Kidney (tissue), 22 donors: ENCODE measurements at places on chromosomes 4 and X. TPM values are rescaled to one million over a fixed set of nuclear protein-coding genes. Genes with fewer than 3 reads are reported as not detected.

GRCh38 chrX:31747411-31747810, 675.6 kb upstream of the FTHL17 start:
- no peak for DNase-seq

DNA sequence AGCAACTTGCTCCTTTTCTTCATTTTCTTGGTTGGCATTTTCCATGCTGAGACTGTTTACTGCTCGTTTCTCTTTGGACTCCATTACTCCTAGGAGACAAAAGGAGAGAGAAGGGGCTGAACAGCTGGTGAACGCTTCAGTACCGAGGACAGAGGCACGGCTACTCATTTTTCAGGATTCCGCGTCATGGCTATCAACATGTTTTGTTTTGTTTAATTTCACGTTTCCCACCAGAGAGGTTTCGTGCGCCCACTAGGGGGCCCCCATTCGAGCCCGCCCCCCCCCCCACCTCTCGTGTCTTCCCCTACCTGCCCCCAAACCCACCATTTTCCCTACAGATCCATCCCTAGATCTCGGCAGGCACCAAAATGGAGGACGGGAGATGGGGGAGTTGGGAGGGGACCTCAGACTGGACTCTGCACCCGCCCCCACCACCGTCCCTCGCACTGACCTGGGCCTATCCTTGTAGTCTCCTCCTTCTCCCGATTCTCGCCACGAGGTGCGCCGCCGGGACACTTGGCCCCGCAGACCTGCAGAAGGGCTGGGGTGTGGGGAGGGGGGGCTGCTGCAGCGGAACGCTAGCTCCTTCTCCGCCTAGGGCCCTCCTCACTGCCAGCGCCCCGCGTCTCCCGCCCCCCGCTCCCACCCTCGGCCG, 653 bp downstream of the BEX1 start:
- peak; percentile 78 for DNase-seq

- DNase-seq: no peak
These were observed 509.8 kb downstream of the ARAP2 start for GRCh38 chr4:35734381-35735098.

Gene CLCN4
- 7.3 TPM for total RNA-seq

- no peak for DNase-seq
These were observed 696 bp upstream of the CA5B start for GRCh38 chrX:15737190-15737958.

DNA sequence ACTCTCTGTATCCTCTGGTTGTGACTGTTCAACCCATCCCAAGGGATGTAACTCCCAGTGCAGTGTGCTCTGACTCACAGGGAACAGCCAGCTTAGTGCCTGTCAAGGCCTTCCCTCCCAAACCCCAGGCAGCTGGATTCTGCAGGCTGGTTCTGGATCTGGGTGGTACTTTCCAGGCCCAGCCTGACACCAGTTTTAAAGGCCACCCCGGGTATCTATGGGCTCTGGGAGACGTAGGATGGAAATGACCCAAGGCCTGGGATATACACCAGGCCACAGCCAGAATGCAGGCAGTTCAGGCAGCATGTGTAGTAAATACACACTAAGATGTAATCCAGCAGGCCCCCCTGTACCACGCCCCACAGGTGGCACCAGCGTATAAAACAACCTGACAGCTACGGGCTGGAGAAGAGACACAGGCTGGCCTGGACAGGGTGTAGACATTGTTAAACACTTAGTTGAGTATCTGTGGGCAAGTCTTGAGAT, 64.2 kb downstream of the SPINK2 start:
- DNase-seq: peak; percentile 49
